ENCODE measurements at places on chromosomes 12 and 14.

DNA sequence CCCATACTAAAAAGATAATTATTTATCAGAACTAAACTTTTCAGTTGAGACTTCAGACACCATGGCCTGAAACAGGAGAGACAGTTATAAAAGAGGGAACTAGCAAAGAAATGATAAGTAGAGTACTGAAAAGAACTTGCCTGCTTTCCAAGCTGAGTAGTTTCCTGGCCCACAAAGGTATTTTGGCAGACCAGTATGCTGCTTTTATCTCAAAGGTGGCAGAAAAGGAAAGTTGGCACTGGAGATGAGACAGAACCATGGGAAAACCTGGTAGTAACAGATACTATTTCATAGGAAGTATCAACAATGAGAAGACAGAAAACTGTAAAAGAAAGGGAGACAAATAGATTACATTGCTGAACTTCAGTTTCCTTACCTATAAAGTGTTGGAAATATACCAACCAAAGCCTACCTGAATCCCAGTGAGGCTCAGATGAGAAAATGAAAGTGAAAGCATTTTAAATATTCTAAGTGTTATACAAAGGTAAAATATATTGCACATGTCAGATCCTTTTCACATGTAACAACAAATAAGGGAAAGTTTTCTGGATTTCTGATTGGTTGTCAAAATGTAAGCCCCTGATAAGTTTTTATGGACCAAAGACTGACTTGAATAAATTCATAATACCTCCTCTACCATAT lies 155.3 kb upstream of the FSCB start:
- DNase-seq = no peak

GRCh38 chr12:79983986-79984620 lies 49.2 kb upstream of the PPP1R12A start:
- no peak for DNase-seq

- no peak for DNase-seq
Observed at GRCh38 chr12:103144278-103144677, 186.8 kb downstream of the ASCL1 start.

DNA sequence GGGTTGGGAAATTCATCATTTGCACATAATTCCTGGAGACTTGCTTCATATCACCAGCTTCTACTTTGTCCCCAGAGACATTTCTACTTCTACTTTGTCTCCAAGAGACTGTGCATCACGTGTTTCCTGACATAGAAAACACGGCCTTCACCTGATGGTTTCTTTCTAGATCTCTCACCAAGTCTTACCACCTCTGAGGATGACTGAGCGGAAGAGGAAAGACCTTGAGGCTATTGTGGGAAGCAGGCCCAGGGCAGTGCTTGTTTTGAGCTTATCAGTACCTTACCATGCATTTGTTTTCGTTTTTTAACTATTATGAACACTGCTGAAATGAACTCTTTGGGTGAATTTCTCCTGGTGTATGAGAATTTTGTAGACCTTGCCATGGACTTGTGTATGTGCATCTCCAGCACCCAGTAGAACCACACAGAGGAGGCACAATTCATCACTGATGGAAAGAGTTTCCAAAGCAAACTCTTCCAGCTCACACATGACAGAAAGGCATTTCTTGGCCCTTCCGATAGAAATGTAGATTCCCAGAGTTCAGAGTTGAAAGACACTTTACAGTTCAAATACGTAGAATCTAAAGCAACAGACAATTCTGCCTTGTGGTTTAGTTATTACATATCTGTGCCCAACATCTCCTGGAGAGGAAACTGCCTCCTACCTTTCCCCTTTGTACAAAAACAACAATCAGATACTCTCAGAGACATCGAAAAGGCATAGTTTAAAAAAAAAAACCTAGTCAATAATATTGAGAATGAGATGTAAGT lies 434.7 kb downstream of the FUT8 start:
- no peak for DNase-seq

GRCh38 chr12:122349078-122349477 lies 73.4 kb downstream of the CLIP1 start:
- DNase-seq = no peak

- DNase-seq = peak; percentile 15
Observed at GRCh38 chr12:122646517-122647217, 56.5 kb downstream of the HCAR2 start.

DNA sequence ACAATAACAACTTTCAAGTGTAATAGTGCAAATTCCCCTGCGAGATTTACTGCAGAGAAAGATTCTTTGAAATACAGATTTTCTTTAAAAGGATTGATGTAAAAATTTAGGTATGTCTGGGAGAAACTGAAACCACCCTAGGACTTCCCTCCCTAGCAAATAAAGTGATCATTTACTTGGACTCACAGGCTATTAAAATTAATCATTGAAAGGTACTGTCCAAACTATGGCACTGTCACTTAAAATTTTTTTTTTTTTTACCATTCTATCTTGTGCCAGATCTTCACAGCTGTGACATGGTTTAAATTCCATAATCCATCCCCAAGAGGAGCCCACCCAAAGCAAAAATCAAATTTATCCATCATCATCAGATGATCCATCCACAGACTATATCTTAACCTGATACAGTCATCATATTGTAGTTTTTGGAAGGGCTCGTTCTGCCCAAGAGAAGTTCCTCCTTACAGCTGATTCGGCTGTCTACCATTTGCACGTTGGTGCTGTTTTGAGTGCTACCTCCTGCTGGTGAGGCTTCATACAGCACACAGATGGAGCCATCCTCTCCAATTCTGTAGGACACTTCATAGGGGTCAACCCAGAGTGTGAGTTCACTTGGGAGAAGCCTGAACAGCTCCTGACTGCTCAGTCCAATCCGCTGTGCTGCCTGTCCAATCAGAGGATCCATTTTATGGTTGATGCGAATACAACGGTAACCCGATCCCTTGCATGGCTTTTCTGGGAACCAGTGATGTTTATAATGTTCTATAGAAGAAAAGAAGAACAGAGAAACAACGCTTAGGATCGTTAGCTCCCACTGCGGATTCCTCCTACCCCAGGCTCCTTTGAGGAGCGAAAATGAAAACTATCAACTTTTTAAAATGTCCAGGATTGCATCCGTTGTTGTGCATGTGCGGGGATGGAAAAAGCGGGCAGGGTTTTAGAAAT lies 1.7 kb downstream of the BTG1 start:
- peak; percentile 42 for DNase-seq

GRCh38 chr12:11143352-11143751 lies 8.9 kb upstream of the TAS2R30 start:
- DNase-seq = no peak

- DNase-seq = no peak
Observed at GRCh38 chr12:29187756-29188155, 38.7 kb downstream of the FAR2 start.

DNA sequence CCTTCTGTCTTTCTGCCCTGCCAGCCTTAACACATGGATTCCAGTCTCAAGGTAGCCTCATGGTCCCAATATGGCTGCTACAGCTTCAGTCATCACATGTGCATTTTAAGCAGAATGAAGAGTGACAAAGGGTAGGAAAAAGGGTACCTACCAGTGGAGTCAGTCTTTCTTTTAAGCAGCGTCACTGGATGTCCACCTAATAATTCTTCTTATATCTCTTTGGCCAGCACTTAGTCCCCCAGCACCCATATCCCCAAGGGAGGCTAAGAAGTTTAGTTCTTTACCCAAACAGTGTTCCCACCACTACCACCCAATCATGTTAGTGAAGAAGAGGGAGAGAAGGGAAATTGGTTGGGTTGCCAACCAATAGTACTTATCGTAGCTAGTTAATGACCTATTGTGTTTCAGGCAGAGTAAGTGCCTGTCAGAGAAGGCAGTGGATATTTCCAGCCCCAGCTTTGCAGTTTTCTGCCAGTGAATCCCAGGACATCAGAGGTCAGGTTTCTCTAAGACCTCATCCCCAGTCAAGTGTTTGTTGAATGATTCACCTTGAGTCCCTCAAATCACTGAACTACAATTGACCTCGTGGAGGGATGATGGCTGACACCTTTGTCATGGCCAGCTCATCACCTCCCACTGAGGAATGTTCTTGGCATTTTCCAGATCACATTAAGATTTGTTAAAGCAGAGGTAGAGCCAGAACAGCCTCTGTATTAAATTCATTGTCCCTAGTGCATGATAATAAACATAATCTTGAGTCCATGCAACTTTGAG lies 250.9 kb upstream of the CRY1 start:
- DNase-seq = no peak

DNA sequence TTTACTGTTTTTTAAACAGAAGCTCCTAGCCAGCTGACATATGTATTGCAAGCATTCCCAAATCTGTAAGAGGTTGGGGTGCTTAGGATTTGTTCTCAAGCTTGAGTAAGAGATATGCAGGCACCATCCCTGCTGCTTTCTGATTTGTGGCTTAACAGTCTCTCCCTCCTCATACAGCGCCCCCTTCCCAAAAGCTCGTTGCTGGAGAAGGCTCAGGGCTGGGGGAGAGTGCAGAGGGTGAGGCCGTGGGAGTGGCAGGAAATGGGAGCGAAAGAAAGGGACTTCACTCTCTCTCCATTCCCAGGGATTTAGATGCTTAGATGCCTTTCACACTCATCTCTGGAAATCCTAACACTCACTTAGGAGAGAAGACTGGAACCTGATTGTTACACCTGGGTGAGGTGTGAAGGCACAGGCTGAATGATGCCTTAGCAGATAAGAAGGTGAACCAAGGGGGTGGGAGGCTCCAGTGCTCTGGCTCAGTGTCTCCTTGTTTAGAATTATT lies 172.0 kb downstream of the C12orf75 start:
- no peak for DNase-seq

- DNase-seq = no peak
Observed at GRCh38 chr14:73814153-73814552, 37.5 kb upstream of the PTGR2 start.

GRCh38 chr12:106051853-106052531 lies 86.8 kb downstream of the NUAK1 start:
- DNase-seq = no peak
